ENCODE measurements at places on chromosomes 5 and 9.

GRCh38 chr9:28234133-28234893, 661.0 kb upstream of the C9orf72 start:
- DNase-seq, result no peak

- DNase-seq, result no peak
These were observed 4.7 kb downstream of the TNFSF8 start for GRCh38 chr9:114925672-114926071.

DNA sequence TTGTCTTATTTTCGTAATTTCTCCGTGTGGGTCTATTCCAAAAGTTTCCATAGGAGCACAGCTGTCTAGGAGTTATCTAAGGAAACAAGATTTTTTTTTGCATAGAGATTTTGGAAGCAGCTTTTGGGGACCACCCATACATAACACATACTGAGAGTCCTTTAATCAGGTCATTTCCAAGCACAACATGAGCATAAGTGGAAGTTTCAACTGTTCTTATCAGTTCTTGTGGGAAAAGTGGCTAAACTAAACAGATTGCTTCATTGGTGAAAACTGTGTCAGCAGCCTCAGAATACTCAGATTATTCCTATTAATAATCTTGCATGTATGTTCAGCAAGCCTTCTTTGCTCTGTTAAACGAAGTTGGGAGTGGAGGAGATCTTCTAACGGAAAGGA, 153.6 kb upstream of the TYRP1 start:
- DNase-seq, result no peak

- no peak for DNase-seq
These were observed 50.2 kb upstream of the ZNF366 start for GRCh38 chr5:72557167-72558045.

DNA sequence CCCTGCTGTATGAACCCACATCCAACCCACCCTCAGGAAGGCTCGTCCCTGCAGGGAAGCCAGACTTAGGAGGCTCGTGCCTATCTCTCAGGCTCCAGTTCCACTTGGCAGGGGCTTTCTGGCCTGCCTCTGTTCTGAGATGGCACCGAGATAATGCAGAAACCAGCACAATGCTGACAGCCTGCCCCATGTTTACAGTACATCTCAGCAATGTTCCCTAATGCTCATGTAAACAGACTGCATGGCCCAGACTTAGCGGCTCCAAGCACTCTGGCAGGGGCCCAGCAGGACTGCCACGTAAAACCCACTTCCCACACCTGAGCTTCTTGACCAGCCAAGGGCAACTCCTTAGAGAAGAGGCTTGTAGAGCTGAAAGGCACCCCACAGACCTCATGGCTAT, 499.5 kb upstream of the BRINP1 start:
- no peak for DNase-seq

DNA sequence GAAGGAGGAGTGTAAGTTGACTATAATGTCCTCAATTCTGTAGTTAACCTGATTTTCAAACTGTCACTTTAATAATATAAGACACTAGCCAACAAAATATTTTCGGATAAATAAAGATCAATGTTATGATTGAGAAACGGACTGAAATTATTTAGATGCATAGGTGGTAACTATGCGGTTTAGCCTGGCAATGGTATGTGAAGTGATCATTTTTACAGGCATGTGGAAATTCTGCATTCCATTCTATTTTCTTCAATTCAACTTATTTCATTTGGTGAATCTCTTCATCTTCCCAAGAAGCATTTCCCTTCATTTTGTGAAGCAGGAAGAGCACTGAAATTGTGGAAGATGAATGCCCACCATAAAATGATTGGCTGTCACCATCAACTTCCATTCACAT, 1457.5 kb upstream of the CDH9 start:
- DNase-seq, result no peak

DNA sequence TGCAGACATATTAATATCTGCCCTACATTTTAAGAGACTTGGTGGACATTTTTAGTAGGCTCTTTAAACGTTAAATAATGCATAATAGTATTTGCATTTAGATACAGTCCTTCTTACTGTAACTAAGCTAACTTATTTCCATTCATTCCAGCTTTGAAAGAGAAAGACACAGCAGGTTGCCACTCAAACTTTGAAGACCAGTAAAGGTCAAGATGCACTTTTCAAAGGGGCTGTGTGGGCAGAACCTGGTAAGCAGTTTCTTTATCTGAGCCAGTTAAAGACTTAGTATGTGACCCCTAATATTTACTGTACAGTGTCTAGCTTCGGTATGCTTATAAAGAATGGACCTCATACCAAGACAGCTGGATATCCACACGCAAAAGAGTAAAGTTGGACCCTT, 20.8 kb downstream of the PLGRKT start:
- no peak for DNase-seq

- no peak for DNase-seq
These were observed 149.2 kb downstream of the LRRC70 start for GRCh38 chr5:62727861-62728260.

GRCh38 chr9:82504620-82505019, 516.0 kb downstream of the SPATA31D1 start:
- DNase-seq, result no peak

DNA sequence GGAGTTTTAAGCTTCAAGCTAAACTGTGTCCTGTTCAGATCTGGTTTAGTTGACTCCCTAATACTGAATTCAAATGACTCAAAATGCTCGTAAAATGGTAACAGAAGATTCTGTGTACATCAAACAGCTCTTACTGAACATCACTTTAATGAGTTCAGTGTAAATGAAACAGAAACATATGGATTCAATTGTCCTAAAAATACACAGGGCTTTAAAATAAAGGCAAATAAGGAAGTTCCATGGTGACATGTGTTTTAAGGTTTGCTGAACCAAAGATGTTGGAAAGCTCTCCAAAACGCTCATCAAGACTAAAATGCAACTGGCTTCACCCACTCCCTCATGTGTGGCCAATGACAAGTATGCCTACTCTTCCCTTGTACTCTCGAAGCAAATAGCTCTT, 340.0 kb upstream of the PIK3R1 start:
- DNase-seq, result no peak

GRCh38 chr5:13662626-13663025, 281.9 kb downstream of the DNAH5 start:
- DNase-seq, result no peak

GRCh38 chr5:151528153-151528552, 63.0 kb downstream of the FAT2 start:
- no peak for DNase-seq

Data from smooth muscle cell of the brain vasculature (primary cell).